ENCODE measurements at places on chromosomes 12 and 14. TPM values are rescaled to one million over a fixed set of nuclear protein-coding genes. Genes with fewer than 3 reads are reported as not detected.

Gene PCNX1
- 32.8 TPM for polyA plus RNA-seq

Gene KRT6A
- polyA plus RNA-seq, result not detected

GRCh38 chr14:50007123-50007903 is 109.1 kb downstream of the VCPKMT start:
- H3K4me3 ChIP-seq, result no peak overlapping the region
- peaks cover 16% of the 10 kb centered on the region for H3K4me1 ChIP-seq
- no peaks in the 10 kb centered on the region for H3K36me3 ChIP-seq
- H3K27me3 ChIP-seq, result peaks cover 8% of the 10 kb centered on the region

Gene KRT3
- 0.21 TPM for polyA plus RNA-seq

Gene NDUFA9
- 71.7 TPM for polyA plus RNA-seq

Gene PLCZ1
- 0.49 TPM for polyA plus RNA-seq

DNA sequence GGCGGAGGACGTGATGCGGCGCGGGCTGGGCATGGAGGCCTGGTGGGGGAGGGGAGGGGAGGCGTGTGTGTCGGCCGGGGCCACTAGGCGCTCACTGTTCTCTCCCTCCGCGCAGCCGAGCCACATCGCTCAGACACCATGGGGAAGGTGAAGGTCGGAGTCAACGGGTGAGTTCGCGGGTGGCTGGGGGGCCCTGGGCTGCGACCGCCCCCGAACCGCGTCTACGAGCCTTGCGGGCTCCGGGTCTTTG is 303 bp downstream of the GAPDH start:
- H3K36me3 ChIP-seq, result peaks cover 73% of the 10 kb centered on the region
- H3K4me3 ChIP-seq, result peak overlapping the region; percentile 99
- H3K4me1 ChIP-seq, result peaks cover 64% of the 10 kb centered on the region
- H3K27me3 ChIP-seq, result no peaks in the 10 kb centered on the region
- DNase-seq, result no peak
